ENCODE measurements at places on chromosomes 7 and 10. TPM values are rescaled to one million over a fixed set of nuclear protein-coding genes. Genes with fewer than 3 reads are reported as not detected.

DNA sequence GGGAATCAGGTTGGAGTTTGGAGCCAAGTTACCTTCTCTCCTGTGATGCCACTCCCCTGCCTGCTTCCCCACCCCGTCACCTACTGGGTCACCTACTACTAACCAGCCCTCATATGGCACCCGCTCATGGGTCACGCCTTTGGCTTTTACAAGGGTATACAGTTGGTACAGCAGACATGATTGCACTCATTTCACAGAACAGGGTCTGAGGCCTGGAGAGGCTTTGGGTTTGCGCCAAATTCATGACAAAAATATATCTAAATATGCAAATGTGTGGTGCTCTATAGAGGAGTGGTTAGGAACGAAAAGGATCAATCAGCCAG lies 10.7 kb downstream of the CRYGN start:
- peaks cover 42% of the 10 kb centered on the region for H3K4me1 ChIP-seq
- peak overlapping the region; percentile 41 for H3K27ac ChIP-seq
- H3K36me3 ChIP-seq: no peaks in the 10 kb centered on the region
- no peak overlapping the region for H3K4me3 ChIP-seq
- DNase-seq: no peak

DNA sequence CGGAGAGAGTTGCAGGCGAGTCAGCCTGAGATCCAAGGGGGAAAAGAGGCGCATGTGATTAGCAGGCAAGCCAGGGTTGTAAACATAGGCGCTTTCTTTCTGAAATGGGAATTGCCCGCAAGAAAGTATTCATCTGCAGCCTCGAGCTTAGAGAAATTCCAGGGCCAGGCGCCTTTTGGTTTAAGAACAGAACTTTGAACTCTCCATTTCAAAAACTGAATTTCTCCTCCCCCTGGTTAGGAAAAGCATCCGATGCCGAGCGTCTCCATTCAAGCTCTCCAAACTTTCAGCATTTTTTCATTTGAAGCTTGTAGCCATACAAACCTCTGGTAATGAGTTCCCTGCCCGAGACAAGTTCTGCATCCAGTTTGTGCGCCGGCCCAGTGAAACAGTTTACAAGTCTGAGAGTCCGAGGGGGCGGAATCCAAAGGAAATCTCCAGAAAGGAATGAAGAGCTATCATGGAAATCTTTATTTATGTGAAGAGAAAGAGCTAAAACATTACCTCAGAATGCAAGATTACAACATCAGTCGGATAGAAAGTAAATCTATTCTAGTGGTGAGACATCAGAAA lies 69.9 kb downstream of the FAM204A start:
- no peaks in the 10 kb centered on the region for H3K4me1 ChIP-seq
- peak overlapping the region; percentile 24 for H3K27ac ChIP-seq
- peaks cover 16% of the 10 kb centered on the region for H3K27me3 ChIP-seq
- no peaks in the 10 kb centered on the region for H3K36me3 ChIP-seq

STAG3 gene
- 4.1 TPM for total RNA-seq

NRF1 gene
- 16.7 TPM for total RNA-seq

PNLIPRP1 gene
- not detected for total RNA-seq
